ENCODE measurements at places on chromosomes 4 and X. TPM values are rescaled to one million over a fixed set of nuclear protein-coding genes. Genes with fewer than 3 reads are reported as not detected.

The CXCL11 gene
- 5.8 TPM for total RNA-seq

The PF4V1 gene
- total RNA-seq: not detected

The S100P gene
- not detected for total RNA-seq

The PPARGC1A gene
- total RNA-seq: 0.53 TPM

The DRD5 gene
- not detected for total RNA-seq

The MAGEA9B gene
- total RNA-seq: not detected

The ARHGAP24 gene
- 2.1 TPM for total RNA-seq

The RUFY3 gene
- 51.9 TPM for total RNA-seq

The DRP2 gene
- total RNA-seq: 4.2 TPM

DNA sequence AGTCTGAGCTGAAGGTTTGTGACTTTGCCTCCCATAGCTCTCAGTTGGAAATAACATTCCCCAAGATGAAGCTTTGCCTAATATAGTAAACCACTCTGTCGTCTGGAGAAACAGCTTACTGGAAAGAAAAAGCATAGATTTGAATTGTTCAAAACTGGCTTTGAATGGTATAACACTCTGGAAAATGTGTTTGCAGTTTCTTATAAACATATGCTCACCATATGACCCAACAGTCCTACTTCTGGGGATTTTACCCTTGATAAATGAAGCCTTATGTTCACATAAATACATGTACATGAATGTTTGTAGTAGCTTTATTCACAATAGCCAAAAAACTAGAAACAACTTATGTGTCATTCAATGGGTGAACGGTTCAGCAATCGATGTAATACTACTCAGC lies 10.2 kb downstream of the VEGFD start:
- DNase-seq: no peak

GRCh38 chr4:152304220-152304619 lies 231.7 kb downstream of the FBXW7 start:
- peak; percentile 31 for DNase-seq

GRCh38 chr4:41257257-41257901 lies 651 bp downstream of the UCHL1 start:
- DNase-seq: peak; percentile 30

DNA sequence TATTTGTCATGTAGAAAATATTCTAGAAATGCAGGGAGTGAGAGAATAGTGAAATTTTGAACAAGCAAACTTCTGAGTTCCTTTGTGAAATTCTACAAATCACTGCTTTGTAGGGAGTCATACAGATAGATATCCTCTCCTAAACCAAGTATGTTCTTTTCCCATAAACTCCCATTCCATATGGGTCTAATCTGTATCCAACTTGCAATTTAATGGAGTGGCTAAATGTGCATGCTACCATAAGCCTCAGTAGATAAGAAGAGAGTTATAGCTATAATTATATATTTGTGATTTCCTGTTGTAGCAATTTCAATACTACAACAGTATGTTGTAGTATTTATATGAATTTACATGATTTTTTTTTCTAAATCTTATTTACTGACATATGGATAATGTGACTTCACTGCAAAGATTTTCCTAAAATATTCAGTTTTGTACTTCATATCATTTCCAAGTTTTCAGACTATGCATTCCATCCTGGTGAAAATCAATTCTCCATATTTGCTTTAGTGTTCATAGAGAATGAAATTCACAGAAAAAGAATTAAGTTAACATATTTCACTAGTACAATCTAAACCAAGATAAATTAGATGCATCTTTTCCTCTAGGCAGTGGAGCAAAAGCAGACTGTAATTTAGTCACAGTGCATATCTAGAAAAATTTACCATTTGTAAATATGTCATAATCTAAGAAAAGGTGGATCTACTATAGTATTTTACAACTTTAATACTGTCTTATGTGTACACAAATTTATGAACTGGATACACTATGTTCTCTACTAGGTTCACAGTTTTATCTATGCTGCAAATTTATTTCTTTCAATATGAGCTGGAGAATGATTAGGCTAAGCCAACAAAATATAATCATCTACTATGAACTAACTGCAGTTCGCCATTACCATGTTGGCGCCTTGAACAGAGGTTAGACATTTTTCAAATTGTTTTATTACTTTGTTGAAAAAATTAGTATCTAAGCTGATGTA lies 372.9 kb upstream of the NDST3 start:
- no peak for DNase-seq

DNA sequence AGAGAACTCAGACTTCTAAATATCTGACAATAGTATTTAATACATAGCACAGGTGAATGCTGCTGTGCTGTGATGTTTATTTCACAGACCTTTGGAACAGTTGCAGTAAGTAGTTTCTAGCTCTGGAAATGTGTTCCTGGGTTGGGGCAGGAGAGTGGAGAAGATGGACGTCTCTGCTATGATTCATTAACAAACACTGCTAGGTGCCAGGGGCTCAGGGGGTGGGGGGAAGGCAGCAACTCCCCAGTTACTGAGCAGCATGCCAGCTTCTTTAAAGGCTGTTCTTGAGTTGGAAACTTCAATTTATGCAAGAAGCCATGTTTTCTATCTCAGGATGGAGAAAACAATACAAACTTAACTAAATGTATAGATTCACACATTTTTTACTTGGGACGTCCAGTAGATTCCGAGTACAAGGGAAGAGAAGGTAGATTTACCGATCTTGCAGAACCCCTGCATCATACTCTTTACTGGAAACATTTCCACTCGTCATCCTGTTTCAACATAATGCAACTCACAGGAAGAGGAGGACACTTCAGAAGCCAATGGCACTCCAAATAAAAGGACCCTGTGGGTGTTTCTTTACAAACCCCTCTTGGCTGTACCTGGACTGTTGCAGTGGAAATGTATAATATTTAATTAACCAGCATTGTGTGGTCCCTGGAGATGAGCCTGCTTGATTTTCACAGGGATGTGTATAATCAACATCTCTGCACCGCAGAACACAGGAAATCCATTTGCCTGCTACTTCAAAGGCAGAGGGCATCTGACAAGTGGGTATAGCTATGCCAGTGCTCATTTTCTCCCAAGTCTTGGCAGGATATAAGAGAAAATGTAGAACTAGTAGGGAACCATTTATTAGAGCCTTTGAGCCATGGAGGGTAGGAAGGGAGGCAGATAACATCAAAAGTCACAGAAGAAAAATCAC lies 171.4 kb downstream of the SH3KBP1 start:
- DNase-seq: no peak

DNA sequence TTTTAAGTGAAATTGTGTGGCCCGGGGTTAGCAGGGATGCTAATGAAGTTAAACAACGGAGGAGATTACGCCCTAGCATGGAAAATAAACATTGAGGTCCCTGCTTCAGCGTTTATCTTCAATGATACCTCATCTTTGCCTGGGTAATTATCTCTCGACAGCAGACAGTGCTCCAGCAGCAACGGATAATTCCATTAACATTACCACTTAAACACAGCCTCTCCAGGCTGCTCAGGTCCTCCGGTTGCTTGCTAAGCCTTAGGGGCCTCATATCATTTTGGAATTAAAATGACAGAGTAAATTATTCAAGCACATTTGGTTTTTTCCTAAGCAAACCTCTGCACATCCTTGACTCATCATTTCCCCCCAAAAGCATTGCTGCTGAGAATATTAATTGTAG lies 281.5 kb upstream of the KLF3 start:
- no peak for DNase-seq

DNA sequence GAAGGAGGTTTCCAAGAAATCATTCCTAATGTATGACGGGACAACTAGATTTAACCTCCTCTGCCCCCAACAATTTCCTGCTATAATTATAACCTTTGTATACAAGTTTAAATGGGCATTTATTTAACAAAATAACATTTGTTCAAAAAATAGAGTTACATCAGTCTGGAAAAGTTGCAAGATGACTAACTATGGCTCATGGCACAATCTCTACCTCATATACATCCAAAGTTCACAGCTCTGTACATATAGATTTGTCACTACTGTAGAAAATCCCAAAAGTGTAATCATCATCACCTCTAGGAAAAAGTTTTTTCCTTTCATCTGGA lies 3.8 kb upstream of the RPS6KA3 start:
- peak; percentile 7 for DNase-seq

DNA sequence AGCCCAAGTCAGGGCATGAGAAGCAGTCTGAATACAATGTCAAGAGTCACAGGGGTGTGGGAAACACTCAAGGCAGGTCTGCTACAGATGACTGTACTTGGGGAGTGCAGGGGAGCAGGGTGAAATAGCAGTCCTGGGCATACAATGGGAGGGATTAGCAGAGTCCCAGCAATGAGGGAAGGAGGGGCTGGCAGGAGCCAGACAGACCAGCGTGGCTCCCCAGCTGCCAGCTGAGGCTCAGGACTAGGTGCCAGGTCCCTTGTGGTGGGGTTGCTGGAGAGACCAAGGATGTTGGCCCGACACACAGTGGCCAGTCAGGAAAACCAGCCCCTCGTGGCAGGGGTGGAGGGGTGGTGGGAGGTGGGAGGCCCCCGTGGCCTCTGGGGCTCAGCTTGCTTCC lies 86.6 kb downstream of the RTL5 start:
- DNase-seq: peak; percentile 25

DNA sequence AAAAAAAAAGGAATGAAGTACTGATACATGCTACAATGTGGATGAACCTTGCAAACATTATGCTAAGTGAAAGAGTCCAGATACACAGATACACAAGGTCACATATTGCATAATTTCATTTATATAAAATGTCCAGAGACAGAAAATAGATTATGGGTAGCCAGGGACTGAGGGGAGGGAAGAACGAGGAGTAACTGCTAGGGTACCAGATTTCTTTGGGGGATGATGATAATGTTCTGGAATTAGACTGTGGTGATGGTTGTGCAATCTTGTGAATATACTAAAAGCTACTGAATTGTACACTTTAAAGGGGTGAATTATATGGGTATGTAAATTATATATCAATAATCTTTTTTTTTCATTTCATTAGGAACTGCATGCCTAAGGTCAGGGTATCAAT lies 20.8 kb upstream of the AP1AR start:
- DNase-seq: no peak

GRCh38 chr4:26731351-26732035 lies 129.1 kb upstream of the STIM2 start:
- no peak for DNase-seq

GRCh38 chr4:34512616-34513015 lies 1731.7 kb downstream of the ARAP2 start:
- DNase-seq: no peak

- DNase-seq: no peak
Measured at GRCh38 chr4:77771566-77771965, 47.6 kb downstream of the CNOT6L start.

- peak; percentile 96 for DNase-seq
Measured at GRCh38 chr4:148025981-148026380, 294.1 kb downstream of the ARHGAP10 start.

GRCh38 chrX:49282647-49283011 lies 13.0 kb downstream of the PPP1R3F start:
- DNase-seq: peak; percentile 8

- no peak for DNase-seq
Measured at GRCh38 chrX:129771266-129771995, 8.3 kb upstream of the SASH3 start.

- peak; percentile 45 for DNase-seq
Measured at GRCh38 chr4:81166458-81167160, 48.4 kb downstream of the PRKG2 start.
